Neuronal stem cell (in vitro differentiated cells): ENCODE measurements at places on chromosomes 7 and 10.

- DNase-seq: peak; percentile 41
Measured at GRCh38 chr10:28991333-28992270, 297.3 kb upstream of the LYZL1 start.

DNA sequence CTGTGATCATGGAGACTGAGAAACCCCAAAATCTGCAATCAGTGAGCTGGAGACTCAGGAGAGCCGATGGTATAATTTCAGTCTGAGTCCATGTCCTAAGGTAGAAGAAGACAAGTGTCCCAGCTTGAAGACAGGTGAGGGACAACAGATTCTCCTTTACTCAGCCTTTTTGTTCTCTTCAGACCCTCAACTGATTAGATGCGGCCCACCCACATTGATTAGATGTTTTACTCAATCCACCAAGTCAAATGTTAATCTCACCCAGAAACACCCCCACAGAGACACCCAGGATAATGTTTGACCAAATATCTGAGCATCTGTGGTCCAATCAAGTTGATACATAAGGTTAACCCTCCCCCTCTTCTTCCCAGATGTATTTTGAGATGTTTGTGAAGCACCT lies 131.2 kb downstream of the PFKFB3 start:
- no peak for DNase-seq

DNA sequence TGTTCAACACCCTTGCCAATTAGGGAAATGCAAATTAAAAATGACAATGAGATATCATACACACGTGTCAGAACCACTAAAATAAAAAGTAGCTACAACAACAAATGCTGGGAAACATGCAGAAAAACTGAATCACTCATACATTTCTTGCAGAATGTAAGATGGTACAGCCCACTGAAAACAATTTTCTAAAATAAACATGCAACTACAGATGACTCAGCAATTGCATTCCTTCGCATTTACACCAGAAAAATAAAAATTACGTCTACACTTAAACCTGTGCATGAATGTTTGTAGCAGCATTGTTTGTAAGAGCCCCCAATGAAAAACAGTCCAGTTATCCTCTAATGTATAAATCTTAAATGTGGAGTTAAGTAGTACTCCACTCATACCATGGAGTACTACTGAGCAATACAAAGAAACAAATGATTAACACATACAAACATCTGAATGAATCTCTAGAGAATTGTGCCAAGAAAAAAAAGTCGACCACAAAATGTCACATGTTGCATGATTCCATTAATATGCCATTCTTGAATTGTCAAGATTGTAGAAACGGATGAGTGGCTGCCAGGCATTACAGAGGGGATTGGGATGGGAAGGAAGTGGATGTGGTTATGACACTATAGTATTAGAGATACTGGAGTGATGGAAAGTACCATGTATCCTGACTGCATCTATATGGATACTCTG lies 134.6 kb upstream of the NPSR1 start:
- no peak for DNase-seq

- DNase-seq: no peak
Measured at GRCh38 chr10:11553773-11554381, 57.6 kb downstream of the USP6NL start.

GRCh38 chr7:105826143-105826542 lies 50.3 kb downstream of the ATXN7L1 start:
- no peak for DNase-seq

- DNase-seq: no peak
Measured at GRCh38 chr10:21297603-21298383, 227.7 kb downstream of the SKIDA1 start.

- DNase-seq: peak; percentile 36
Measured at GRCh38 chr10:68156373-68157185, 47.3 kb downstream of the MYPN start.

GRCh38 chr7:26787701-26788100 lies 76.7 kb downstream of the SKAP2 start:
- no peak for DNase-seq

DNA sequence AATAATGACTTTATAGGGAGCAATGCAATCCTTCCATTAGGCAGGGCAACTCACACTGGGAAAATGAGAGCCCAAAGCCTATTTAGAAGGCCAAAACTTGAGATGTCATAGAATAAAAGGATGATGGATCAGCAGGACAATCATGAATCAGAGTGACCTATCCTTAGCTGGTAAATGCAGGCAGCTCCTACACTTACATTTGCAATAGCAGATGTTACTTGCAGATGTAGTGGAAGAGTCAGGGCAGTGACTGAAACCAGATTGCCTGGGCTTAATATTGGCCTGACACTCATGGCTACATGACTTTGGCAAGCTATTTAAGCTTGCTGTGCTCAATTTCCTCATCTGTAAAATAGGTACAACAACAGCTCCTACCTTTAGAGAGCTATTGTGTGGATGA lies 98.7 kb downstream of the PRTFDC1 start:
- no peak for DNase-seq

DNA sequence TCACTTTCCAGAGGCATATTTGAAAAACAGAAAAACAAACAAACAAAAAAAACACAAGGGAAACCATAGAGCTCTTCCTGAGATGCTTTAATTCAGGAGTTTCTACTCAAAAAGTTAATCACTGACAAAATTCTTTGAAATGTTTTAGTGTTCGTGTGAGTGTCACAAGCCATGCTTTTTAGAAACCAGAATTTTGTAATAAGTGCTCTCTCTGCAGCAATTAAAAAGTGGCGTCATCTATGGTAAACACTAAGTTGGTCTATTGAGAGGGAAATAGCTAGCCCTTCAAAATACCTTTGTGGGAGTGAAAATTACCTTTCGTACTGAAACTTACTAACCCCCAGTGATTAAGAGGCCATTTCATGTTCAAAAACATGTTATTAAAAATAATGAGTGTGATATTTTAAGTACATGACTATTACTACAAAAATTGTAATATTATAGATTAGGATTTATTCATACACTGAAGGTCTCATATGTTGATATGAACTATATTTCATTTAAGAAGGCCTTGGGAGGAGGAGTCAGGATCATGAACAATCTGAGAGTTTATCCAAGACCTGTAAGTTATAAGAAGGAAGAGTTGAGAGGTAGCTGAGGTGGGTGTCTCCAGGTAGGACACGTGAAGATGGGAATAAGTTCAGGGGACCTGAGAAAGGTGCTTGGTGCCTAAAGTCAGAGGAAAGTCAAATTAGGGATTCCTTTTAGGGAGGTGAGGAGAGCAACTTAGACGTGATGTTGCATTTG lies 94.6 kb downstream of the PPP1R9A start:
- DNase-seq: no peak
